Transverse colon (tissue), 4 donors: ENCODE measurements at places on chromosomes 6 and 20. TPM values are rescaled to one million over a fixed set of nuclear protein-coding genes. Genes with fewer than 3 reads are reported as not detected.

GRCh38 chr20:17969884-17970409 is 1.1 kb downstream of the MGME1 start:
- no peaks in the 10 kb centered on the region for H3K27me3 ChIP-seq
- DNase-seq: peak; percentile 36
- H3K4me1 ChIP-seq: peaks cover 21% of the 10 kb centered on the region
- H3K36me3 ChIP-seq: no peaks in the 10 kb centered on the region

GRCh38 chr20:5400164-5400762 is 83.5 kb upstream of the PROKR2 start:
- H3K27me3 ChIP-seq: no peaks in the 10 kb centered on the region
- no peak overlapping the region for H3K4me3 ChIP-seq
- H3K27ac ChIP-seq: no peak overlapping the region
- no peak for DNase-seq
- H3K4me1 ChIP-seq: no peaks in the 10 kb centered on the region

The MLIP gene
- not detected for total RNA-seq

The ITCH gene
- total RNA-seq: 61.9 TPM
